ENCODE measurements at places on chromosomes 5 and 9. TPM values are rescaled to one million over a fixed set of nuclear protein-coding genes. Genes with fewer than 3 reads are reported as not detected.

IFNA4 gene
- not detected for total RNA-seq

BAAT gene
- total RNA-seq = 0.31 TPM

SLC24A2 gene
- total RNA-seq = 10.8 TPM

TDRD7 gene
- total RNA-seq = 33.2 TPM

IRX2 gene
- not detected for total RNA-seq

DNA sequence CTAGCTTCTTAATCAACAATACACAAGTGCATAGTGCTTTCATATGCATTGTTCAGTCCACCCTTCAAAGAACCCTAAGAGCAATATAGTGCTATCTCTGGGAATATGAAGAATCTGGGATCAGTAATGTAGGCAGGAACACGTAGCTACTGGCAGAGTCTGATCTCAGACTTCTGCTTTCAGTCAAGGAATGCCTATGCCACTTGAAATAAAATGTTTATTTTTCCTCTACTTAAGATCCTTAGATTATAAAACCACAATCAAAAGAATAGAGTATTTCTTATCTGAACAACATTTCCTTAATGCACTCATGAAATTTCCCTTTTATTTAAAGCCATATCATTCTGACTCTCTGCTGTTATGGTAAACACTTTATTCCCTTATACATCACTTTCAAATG, 1407.8 kb upstream of the C9orf72 start:
- DNase-seq = no peak

GRCh38 chr9:77957652-77958051, 74.0 kb downstream of the GNAQ start:
- no peak for DNase-seq

DNA sequence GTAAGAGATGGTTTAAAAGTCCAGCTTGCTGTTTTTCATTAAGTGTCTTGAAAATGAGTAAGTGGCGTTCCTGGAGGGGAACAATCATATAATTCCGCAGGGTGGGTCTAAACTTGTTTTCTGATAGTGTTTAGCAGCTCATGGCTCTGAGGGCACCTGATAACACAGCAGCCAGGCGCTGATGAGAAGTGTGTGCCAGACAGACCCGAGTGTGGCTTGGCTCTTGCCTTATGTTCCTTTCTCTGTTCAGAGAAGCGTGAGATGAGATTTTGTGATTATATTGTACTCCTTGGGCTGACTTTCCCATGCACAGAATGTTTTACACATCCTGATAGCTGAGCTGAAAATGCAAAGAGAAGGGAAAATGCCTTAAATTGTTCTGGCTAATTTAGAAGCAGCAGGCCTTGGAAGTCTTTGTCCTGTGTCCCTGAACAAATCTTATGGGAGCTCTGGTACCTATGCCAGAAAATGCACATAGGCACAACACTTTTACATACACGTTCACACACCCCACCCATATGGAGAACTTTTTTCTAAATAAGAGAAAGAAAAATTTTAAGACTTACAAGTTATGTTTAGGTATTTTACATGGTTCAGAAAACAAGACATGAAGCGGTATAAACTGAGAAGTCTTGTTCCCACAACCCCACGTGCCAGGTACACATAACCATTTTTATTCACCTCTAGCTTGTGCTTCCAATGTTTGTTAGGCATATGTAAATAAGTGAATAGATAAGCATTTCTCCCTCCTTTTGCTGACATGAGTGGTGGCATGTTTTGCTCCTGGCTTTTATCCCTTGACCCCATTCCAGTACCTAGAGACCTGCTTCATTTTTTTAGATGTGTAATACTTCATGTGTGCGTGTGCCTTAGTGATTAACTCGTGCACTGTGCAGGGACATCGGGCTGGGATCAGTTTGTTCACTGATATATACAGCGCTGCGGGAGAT, 152.2 kb upstream of the OTULINL start:
- DNase-seq = no peak

DNA sequence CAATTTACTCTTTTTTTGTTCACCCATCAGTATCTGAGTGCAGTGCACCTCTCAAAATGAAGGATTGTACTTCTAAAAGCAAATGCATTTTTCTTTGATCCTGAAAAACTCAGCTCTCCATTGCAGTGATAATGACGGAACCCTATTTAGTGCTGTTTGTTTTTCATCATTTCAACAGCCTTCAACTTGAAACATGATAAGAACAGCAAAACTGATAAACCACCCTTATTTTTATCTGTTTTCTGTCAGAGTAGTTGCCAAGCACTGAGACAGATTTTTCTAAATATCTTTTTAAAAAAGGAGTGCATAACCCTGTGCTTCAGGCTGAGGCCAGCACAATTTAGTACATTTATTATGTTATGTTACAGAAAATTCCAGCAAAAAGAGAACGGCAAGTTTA, 549.8 kb upstream of the DMAC1 start:
- DNase-seq = no peak

GRCh38 chr5:11477786-11478185, 426.5 kb downstream of the CTNND2 start:
- DNase-seq = no peak

GRCh38 chr9:125444166-125444565, 182.5 kb downstream of the GAPVD1 start:
- no peak for DNase-seq

- no peak for DNase-seq
These were observed 91.8 kb upstream of the DMRT1 start for GRCh38 chr9:749716-750115.

GRCh38 chr9:136009516-136009915, 48.3 kb upstream of the UBAC1 start:
- no peak for DNase-seq

All from occipital lobe (tissue), 3 donors.